ENCODE measurements at places on chromosomes 3 and 15. TPM values are rescaled to one million over a fixed set of nuclear protein-coding genes. Genes with fewer than 3 reads are reported as not detected.

Gene GOLGA8S
- not detected for total RNA-seq

Gene PTPRG
- total RNA-seq, result 15.6 TPM

Gene SAMMSON
- not detected for total RNA-seq

Gene TTLL13
- total RNA-seq, result not detected

Gene GOLGA8G
- not detected for total RNA-seq

Gene TRIM42
- not detected for total RNA-seq

Gene SI
- total RNA-seq, result not detected

Gene KBTBD13
- total RNA-seq, result not detected

Gene FANCD2OS
- not detected for total RNA-seq

Gene CA12
- 39.9 TPM for total RNA-seq

Gene FOXB1
- total RNA-seq, result not detected

Gene NUP210
- total RNA-seq, result not detected

Gene ACP3
- 9.5 TPM for total RNA-seq

Gene LIPC
- 0.53 TPM for total RNA-seq

Gene ATP10A
- not detected for total RNA-seq
